Stimulated activated CD8-positive, alpha-beta memory T cell treated with anti-CD3 and anti-CD28 coated beads, Interleukin-2, amount 100 ng/mL, for 1 hour (primary cell): ENCODE measurements at places on chromosomes 5 and 9.

- no peak for DNase-seq
Measured at GRCh38 chr5:172443441-172444109, 10.8 kb downstream of the SH3PXD2B start.

DNA sequence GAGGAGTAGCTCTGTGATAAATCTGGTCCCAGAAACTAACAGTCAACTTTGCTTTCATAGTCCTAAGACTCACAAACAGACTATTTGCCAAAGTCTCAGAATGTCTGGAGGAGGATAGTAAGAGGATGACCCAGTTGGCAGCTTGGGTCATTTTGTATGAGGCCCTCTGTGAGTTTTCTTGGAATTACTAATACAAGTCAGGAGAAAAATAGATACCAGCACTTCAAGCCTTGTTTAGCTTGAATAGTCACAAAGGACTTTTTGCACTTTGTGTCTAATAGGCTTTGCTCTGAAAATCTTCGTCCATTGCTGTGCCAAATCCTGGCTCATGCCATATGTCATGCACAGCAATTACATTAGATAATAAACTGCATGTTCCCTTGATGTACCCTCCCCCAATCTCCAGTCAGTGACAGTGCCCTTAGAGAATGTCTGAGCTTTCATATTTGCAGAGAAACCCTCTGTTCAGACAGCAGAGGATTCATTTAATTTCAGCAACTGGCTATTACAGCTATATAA lies 612.8 kb downstream of the CSNK1G3 start:
- no peak for DNase-seq

DNA sequence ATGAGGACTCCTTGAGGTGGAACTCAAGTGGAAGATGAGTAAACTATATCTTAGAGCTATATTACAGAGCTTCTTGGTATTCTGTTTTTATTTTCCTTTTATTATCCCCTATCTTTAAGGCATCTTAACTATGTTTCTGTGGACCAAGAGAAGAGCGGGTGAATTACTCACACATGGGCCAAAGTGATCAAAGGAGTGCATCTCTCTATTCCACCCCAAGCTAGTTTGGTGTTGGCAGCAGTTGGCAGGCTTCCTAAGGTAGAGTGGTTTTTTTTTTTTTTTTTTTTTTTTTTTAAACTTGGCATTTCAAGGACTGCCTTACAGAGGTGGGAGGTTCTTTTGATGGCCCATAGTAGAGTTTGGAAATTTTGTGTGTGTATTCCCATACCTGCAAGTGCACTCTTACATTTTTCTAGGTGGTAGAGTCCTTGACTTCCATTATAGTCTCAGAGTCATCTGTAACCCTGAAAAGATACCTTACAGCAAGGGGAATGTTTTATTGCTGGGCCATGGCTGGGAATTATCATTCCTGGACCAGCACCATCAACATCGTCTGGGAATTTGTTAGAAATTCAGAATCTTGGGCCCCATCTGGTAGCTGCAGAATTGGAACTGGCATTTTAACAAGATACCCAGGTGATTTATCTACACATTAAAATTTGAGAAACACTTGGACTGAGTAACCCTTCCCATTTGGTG lies 51.0 kb downstream of the ARHGAP26 start:
- DNase-seq: no peak

- DNase-seq: no peak
Measured at GRCh38 chr9:114200721-114201300, 45.5 kb downstream of the COL27A1 start.

DNA sequence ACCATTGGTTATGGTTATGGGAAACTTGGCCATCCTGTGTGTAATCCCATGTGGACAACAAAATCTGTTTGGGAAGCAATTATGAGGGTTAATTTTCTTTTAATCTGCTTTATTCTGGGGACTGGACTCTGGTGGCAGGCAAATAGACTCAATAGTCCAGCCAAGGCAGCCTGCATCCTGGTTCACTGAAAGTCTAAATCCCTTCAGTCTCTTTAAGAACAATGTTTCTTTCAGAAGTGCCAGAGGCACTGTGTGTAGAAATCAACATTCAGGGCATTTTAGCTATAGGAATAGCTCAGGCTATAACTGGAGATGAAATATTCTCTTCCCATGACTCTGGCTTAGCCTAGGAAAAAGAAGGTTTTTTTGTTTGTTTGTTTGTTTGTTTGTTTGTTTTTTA lies 118.0 kb downstream of the SPATA31D1 start:
- DNase-seq: no peak

DNA sequence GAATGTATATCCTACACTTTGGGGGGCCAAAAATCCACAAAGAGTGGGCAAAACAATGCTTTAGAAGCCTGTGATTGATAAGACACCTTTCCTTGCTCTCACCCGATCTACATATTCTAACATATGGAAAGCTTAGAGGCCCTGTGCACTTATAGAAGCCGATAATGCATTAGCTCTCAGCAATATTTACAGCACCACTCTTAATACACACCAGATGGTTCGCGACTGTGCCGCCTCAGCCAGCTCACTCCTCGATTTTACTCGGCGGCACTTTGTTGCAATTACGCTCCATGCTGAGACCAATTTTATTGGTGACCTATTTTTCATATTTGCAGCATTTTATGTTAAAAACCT lies 18.8 kb downstream of the NR2F1 start:
- DNase-seq: no peak

DNA sequence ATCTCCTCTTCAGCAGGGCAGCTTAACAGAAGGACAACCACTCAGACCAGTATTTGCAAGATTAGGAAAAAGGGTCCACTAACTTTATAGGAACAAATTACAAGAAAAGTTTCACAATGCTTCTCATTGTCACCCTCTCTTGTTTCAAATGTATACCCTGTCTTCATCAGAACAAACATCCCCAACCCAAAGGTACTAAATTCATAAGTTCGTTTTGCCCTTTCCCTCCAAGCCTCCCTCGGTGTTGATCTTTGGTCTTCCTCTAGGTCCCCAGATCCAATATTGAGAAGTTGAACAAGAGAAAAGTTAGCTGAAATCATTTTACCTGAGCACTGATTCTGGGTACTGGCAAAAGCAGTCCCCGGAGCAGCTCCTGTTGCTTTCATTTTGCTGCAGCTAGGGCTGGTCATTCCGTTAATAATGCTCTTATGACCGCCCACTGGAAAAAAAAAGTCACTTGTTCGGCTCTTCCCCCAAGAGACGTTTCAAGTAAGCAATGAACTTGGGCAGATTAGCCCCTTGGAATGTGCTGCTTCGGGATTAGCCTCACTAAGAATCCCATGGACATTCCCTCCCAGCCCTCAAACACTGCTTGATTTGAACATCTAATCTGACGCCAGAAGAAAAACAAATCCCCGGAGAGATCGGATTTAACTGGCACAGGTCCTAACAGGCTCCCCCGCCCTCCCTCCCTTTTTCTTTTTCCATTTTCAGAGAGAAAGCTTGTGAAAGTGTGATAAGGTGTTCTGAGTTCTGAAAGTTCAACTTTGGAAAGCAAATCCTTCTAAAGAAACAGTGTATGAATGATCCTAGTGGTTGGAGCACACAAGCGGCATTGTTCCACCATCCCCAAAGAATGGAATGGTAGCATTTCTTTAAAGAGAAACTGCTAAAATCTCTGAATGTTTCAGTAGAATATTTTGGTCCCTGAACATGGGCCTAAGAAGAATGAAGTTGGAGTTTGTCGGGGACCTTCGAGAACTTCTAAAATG lies 252.5 kb downstream of the TRPM3 start:
- DNase-seq: no peak

DNA sequence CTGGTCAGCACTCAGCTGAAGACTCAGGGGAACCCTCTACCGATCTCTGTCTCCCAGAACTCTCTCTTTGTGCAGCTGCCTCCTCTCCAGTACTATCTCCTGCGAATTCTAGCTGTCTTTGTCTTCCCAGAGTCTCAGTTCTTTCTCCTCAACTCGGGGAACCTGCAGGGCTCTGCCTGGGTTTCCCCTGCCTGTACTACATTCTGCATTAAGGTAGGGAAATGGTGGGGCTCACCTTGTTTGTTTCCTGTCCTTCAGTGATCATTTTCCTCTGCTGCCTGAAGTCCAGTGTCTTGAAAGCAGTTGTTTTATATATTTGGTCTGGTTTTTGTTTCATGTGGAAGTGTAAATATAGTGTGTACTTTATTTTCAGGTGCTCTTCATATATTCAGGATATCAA lies 43.1 kb upstream of the IGFBPL1 start:
- no peak for DNase-seq

GRCh38 chr5:89728134-89728533 lies 681.4 kb downstream of the CETN3 start:
- no peak for DNase-seq

GRCh38 chr5:87129046-87129445 lies 138.6 kb upstream of the RASA1 start:
- no peak for DNase-seq

GRCh38 chr5:55860288-55860687 lies 9.1 kb downstream of the IL31RA start:
- DNase-seq: no peak

GRCh38 chr5:38265546-38266179 lies 7.3 kb downstream of the EGFLAM start:
- no peak for DNase-seq

DNA sequence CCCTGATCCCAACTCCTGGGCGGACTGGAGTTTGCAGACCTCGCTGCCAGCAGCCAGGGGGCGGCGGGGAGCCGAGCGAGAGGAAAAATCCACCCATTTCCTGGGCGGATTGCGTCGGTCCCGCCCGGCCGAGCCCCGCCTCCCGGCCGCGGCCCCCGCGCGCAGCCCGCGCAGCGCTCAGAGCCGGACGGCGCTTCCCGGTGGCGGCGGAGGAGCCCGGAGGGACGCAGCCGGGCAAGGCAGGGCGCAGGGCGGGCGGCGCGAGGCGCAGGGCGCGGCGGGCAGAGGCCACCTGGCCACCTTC lies at the start of gene OLFM1:
Gene OLFM1 (plus strand): TSS at position 180 of the 304 bp plus-strand sequence. CDS start 322 bp downstream, outside the sequence.
- DNase-seq: no peak

DNA sequence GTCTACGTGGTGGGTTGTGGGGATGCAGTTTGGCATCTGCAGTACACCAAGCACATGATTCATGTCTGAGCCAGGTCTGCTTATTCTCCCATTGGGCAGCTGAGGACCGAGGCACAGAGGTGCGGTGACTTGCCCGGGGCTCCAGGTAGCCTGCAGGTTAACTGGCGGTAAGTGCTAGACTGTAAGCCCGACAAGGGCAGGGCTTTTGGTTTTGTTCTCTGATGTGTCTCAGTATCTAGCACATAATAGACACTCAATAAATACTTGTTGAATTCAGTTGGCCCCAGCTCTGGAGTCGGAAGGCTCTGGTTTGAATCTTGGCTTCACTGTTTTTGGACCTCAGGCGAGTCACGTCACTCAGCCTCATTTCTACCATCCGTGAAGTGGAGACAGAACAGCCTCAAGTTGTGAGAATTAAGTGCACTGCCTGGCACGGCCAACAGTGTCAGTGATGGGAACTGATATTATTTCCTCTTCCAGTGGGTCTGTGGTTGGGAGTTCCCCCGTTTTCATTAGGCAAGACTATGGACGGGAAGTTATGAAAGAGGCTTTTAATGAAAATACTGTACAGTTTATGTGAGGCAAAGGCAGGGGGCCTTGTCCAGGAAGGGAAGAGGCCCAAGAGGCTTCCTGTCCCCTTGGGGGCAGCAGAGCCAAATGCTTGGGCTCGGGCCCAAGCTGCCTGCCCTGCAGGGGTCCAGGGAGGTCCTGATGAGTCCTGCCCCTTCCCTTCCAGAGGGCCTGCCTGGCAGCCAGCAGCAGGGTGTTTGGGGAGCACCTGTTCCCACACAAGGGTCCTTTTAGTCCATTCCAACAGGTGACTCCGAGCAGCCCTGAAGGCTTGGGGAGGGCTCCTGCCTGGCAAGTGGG lies 3.3 kb downstream of the PRELID1 start:
- no peak for DNase-seq

DNA sequence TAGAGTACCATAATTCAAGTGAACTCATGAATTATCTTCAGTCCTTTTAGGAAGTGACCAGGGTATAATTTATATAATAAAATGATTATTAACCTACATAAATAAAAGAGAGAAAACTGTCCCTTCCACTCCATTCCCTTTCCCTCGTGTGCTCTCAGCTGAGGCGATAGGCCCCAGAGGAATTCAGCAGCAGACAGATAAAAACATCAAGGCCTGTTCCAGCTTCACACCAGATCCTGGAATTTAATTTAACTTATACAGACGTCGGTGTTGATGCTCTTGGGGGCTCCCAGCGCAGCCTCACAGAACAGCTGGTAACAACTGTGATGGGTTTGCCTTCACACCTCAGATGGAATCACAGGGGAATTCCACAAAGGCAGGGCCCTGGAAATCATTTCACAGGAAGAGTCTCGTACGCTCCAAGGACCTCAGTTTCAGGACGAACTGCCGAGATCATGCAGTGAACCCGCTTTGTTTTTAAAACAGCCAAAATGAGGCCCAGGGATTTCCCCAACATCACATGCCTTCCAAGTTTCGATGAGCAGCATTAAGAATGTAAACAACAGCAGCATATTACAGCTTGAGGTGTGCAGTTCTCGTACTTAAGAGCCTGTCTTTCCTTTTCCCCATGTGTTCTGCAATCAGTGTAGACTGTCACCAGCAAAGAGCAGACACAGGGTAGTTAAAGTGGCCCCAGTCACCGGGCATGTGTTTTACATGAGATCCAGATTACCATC lies 73.6 kb upstream of the ALDH1B1 start:
- DNase-seq: no peak

DNA sequence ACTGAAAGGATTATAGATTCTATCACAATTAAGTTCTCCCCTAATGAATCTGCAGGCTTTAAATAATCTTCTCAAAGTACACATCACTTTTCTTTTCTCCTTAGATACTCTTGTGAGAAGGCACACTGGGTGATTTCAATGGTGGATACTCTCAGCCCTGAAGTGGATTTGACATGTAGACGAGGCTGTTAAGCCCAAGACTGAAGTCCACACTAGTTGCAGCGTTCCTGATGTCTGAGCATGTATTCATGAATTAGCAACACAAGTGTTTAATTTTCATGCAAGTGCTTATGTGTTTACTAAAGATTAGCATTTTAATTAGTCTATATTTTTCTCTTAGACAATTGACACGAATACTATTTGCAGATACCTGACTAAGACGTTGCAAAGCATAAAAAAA lies 218.9 kb downstream of the TMEM161B start:
- no peak for DNase-seq

DNA sequence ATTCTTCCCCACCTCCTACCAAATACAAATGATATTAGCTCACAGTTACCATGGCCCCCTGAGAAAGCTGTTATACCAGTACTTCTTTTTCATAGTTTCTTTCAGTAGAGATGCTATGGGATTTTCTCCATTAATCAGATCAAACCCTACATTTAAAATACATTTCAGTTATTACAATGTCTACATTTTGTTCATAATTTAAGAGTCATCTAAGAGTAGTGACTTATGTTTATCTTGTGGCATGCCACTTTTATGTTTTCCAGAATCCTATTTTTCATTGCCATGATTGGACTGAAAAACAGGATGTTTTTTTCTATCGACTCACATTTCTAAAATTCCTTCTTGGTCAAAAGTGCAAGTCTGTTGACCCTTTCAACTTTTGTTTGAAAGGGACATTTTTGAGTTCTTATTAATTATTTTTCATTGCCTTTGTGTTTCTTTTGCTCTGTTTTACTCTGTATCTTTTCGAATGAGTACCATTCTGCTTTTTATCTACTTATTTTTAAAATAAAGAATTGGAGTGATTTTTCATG lies 77.4 kb upstream of the ANXA1 start:
- no peak for DNase-seq

- DNase-seq: no peak
Measured at GRCh38 chr5:62029303-62029702, 276.7 kb upstream of the KIF2A start.
